CD4-positive, alpha-beta T cell treated with Interleukin-10 for 1 hour (primary cell): ENCODE measurements at places on chromosomes 7 and 10.

- DNase-seq: no peak
These were observed 319.5 kb downstream of the DNAJB6 start for GRCh38 chr7:157656195-157656769.

DNA sequence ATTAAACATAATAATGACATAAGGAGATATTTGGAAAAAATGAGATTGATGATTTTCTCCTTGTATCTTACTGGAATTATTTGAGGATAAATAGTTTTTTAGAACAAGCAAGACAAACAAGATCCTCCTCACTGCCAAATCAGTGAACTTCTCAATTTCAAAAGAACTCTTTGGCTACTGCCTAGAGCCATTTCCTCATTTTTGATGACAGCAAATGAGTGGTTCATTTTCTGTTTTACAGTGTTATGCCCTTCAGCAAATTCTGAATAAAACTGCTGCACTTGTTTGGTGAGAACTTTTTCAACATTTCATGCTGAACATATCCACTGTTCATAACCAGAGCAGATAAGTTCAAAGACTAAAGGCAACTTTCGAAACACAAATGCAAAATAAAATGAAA lies 42.5 kb upstream of the AHR start:
- no peak for DNase-seq

DNA sequence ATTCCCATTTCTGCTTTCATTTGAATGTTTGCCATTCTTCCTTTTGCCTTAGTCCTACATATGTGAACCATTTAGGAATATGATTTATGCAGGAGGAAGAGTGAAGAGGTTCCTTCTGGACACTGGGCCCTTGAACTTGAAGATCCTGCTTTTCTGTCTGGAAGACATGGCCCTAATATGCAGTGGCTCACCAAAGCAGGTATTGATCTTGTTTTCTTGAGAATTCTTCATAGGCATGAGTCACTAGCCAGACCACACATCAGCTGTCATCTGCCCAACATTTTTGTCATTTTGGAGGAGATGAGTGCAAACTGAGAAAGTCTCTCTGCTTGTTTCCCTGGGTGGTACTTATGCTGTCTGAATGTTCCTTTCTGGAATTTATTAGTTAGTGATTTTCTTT lies 382.6 kb downstream of the LRMDA start:
- DNase-seq: no peak

DNA sequence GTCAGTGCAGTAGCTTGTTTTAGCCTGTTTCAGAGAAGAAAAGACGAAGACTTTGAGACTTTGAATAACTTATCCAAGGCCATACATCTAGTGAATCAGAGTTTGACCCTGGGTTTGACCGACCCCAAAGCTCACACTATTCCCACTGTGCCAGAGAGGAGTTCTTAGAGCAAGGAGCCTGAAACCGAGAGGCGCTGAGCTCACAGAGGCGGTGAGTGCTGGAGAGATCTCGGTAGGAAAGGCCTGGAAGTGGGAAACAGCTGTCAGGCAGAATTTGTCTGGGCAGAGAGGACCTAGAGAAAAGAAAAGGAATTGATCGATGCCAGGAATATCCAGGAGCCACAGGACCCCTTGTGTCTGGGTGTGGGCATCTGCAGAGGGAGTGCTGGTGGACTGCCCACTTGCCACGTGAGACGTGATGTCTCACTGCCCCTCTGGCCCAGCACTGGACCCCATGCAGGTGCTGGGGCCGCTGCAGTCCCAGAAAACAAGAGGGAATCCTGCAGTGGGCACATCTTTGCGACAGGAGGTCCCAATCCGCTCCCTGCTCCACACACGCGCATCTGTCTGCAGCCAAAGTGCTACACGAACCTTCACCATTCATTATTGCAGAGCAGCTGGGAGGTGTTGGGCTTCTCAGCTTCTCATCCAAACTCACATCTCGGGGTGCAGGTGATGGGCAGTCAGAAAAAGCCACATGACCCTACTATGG lies 6.2 kb downstream of the CALML3 start:
- no peak for DNase-seq

DNA sequence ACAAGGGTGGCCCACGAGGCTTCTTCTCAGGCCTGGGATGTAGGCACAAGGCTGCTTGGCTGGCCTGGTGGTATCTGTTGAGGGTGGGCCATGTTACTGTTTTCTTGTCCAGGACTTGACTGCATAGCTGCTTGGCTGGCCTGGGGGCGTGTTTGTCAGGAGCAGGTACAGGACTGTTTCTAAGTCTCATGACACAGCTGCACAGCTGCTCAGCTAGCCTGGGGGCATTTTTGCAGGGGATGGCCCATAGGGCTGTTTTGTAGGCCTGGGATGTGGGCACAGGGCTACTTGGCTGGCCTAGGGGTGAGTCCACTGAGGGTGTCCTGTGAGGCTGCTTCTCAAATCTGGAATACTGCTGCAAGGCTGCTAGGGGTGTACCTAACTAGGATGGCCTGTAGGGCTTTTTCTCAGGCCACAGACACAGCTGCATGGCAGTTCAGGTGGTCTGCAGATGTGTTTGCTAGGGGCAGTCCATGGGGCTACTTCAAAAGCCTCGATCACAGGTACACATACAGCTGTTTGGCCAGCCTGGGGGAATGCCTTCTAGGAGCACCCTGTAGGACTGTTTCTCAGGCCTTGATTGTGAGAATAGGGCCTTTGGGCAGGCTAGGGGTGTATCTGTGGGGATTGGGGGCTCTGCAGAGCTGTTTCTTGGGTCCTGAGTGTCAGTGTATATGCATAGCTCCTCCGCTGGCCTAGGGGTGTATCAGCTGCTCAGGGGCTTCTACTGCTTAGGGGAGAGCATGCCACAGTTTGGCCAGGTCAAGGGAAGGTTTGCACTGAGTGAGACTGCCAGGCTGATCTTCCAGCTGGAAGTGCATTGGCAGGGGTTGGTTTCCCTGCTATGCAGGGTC lies 26.6 kb upstream of the PLA2G12B start:
- DNase-seq: no peak

- peak; percentile 95 for DNase-seq
These were observed 40.2 kb upstream of the ZNF518A start for GRCh38 chr10:96089670-96090462.
